ENCODE measurements at places on chromosomes 6 and 20. TPM values are rescaled to one million over a fixed set of nuclear protein-coding genes. Genes with fewer than 3 reads are reported as not detected.

DNA sequence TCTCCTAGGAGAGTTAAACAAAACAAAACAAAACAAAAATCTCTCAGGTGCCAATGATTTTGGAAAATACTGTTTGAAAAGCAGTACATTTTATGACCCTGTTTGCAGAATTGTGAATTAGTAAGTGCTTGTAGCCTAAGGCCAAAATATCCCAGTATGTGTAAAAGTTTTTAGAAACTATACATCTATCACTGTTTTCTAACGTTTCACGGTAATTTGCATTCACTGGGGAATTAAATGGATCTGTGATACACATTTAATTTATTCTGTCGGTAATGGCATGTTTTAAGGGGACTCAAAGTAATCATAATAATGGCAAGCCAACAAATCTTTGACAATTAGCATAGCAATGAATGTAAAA is 95.6 kb upstream of the FAM184A start:
- H3K27ac ChIP-seq = no peak overlapping the region
- H3K4me3 ChIP-seq = no peak overlapping the region
- peaks cover 4% of the 10 kb centered on the region for H3K4me1 ChIP-seq
- no peaks in the 10 kb centered on the region for H3K36me3 ChIP-seq
- no peak for DNase-seq

DNA sequence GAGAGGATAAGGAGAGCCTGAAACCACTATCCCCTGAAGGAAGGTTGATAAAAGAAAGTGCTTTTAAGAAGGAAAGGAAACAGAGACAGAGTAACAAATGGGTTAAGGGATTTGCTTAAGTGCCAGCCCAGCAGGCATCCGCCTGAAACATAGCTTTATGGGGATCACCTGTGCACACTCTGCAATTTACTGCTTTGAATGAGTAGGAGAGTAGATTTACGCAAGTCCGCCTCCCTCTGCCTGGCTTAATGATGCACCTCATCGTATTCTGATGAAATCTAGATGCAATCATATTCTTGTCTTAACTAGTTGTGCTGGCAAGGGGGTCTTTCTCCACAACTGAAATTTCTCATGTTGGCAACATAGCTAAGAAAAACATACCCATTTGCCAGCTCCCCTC is 101.1 kb upstream of the ID4 start:
- H3K4me3 ChIP-seq = no peak overlapping the region
- no peaks in the 10 kb centered on the region for H3K36me3 ChIP-seq
- no peak for DNase-seq
- no peaks in the 10 kb centered on the region for H3K27me3 ChIP-seq
- H3K4me1 ChIP-seq = no peaks in the 10 kb centered on the region
- H3K27ac ChIP-seq = no peak overlapping the region

DNA sequence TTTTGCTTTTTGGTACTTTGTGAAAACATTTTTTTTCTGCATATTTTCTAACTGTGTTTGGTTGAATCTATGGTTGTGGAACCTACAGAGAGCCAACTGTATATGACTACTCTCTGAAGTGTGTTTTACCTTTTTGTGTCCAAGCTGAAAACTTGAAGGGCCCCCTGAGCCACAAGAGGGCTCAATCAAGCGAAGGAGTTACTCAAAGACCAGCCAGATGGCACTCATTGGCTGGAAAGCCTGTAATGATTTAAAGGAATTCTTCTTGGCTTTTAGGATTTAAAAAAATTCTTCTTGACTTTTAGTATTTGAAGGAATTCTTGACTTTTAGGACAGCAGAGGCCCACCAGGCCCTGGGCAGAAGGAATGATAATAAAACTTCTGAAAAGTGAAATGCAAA is 27.0 kb upstream of the ECI2 start:
- peaks cover 3% of the 10 kb centered on the region for H3K36me3 ChIP-seq
- H3K27ac ChIP-seq = no peak overlapping the region
- H3K4me3 ChIP-seq = no peak overlapping the region
- no peak for DNase-seq

TAAR2 gene
- not detected for total RNA-seq

ADGB gene
- total RNA-seq = not detected

ULBP2 gene
- 2.8 TPM for total RNA-seq

- H3K36me3 ChIP-seq = peaks cover 3% of the 10 kb centered on the region
- no peak overlapping the region for H3K4me3 ChIP-seq
- no peak for DNase-seq
- H3K27me3 ChIP-seq = no peaks in the 10 kb centered on the region
Measured at GRCh38 chr6:143707697-143708096, 29.9 kb downstream of the PHACTR2 start.

Measured in T-helper 17 cell (primary cell).